ENCODE measurements at places on chromosomes 11 and 22.
A peak's percentile ranks its signal among the peaks of the same experiment; 100 is the strongest.

GRCh38 chr22:44248926-44249325, 63.8 kb downstream of the SHISAL1 start:
- DNase-seq, result no peak

DNA sequence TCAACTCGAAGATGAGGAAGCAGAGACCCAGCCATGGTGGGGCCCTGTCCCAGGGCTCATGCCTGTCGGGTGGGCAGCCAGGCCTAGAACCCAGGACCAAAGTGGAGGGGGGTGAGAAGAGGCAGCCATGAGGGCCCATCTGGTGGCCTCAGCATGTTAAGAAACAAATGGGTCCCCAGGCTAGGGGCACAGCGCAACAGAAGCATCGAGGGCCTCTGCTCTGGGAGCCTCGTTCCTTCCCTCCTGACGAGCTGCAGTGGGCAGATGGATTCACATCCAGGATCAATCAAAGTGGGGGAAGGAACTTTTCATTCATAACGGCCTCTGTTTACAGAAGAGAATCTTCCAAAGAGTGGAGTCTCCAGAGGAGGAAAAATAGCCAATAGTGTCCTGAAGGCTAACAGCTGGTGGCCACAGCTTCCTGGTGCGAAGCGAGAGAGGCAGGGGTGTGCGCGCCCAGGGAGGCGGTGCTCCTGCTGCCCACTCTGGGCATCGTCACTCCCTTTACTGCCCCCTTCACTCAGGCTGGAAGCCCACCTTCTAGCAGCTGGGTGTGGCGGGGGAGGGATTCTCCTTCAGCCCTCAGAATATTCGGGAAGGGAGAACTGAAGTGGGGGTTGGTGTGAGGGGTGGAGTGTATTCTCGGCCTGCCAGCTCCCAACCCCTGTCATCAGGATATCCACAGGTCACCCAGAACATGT, 4.3 kb downstream of the CBX7 start:
- no peak for DNase-seq

DNA sequence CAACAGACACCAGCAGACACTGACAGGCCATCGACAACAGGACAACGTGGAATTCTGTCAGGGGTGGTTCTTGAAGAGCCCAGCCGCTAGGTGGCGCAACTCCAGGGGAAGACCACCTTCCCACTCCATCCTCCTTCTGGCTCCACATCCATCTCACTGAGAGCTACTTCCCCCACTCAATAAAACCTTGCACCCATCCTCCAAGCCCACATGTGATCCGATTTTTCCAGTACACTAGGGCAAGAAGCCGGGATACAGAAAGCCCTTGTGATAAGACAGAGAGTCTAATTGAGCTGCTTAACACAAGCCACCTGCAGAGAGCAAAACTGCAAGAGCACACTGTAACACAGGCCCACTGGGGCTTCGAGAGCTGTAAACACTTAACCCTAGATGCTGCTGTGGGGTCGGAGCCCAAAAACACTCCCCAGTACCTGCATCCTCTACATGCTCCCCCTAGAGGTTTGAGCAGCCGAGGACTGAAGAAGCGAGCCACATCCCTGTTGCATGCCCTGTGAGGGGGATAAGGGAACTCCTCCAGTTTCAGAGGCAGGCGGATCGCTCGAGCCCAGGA, 11.5 kb upstream of the RAB39A start:
- peak; percentile 30 for DNase-seq

DNA sequence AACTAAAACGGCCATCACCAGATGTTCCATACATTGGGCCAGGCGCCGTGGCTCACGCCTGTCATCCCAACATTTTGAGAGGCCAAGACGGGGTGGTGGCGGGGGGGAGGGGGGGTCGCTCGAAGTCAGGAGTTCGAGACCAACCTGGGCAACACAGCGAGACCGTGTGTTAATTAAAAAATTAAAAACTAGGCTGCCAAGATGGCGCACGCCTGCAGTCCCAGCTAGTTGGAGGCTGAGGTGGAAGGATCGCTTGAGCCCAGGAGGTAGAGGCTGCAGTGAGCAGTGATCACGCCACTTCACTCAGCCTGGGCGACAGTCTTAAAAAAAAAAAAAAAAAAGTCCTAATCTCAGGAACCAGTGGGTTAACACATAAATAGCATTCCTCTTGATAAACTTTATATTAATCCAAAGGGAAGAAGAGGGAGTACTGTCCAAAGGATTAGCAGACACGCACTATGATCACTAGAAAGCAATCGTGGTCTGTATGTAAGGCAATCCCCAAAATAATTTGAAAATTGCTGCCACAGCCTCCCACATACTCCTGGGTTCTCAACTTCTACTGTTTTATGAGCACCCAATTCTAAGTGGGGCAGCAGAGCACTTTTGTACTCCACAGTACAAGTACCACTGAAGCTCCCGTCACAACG, 604 bp downstream of the PUS3 start:
- no peak for DNase-seq

GRCh38 chr11:134755535-134755934, 343.5 kb upstream of the B3GAT1 start:
- DNase-seq, result no peak

- no peak for DNase-seq
Measured at GRCh38 chr11:61954106-61954850, 4.1 kb downstream of the BEST1 start.

All from effector memory CD8-positive, alpha-beta T cell (primary cell).